Activated T-cell treated with anti-CD3 and anti-CD28 coated beads, Interleukin-2, amount 50 U/mL, for 72 hours (primary cell): ENCODE measurements at places on chromosomes 6 and 20.
A peak's percentile ranks its signal among the peaks of the same experiment; 100 is the strongest.

GRCh38 chr6:168124921-168125320 lies 45.9 kb upstream of the FRMD1 start:
- DNase-seq: no peak

GRCh38 chr6:71246596-71246995 lies 42.0 kb upstream of the OGFRL1 start:
- no peak for DNase-seq

- peak; percentile 33 for DNase-seq
Observed at GRCh38 chr6:166751051-166751595, 124.1 kb upstream of the RPS6KA2 start.

GRCh38 chr20:39676241-39676640 lies 714.1 kb downstream of the DHX35 start:
- DNase-seq: no peak

DNA sequence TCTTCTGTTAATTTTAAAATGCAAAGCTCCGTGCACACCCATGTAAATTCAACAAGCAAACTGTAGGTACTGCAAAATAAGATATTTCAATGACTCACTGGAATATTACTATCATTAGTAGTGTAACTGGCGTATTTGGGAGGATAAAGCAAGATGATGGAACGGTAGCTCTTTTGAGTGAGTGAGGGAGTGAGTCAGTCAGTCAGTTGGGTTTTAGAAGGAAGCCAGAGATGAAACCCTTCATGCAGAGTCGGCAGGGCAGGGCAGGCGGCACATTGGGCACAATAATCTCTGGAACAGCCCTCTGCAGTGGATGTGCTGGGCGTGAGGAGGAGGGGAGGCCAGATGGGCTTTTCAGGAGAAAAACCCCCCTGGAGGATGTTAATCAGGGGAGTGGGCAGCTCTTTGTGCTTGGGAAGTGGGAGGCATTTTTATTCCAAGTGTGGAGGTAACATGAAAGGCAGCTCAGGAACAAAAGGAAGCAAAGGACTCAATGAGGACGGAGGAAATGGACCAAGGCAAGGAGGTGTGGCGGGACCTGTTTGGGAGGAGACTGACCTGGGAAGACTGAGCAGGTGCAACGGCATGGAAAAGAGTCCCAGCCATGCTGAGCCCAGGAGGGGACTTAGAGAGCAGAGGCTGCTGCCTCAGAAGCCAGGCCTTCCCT lies 171.2 kb downstream of the ZDHHC14 start:
- DNase-seq: no peak

DNA sequence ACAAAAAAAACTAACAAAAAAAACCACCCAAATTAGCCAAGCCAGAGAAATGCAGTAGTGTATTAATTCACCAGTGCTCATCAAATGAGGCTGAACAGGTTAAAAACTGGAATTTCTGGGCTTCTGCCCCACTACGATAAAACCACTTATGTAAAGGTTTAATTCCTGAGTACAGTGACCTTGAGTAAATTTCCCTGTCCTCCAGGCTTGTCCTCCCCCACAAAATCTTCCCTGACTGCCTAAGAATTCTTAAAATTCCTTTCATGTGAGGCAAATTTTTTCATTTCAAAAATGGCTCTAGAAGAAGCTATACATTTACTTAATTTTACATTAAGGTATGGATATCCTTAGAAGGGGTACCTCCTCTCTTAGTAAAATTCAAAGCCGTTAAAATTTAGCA lies 80.1 kb upstream of the ID4 start:
- DNase-seq: no peak

GRCh38 chr6:119541132-119541905 lies 191.8 kb upstream of the MAN1A1 start:
- no peak for DNase-seq

GRCh38 chr6:83199863-83200225 lies 6.7 kb downstream of the RWDD2A start:
- no peak for DNase-seq

DNA sequence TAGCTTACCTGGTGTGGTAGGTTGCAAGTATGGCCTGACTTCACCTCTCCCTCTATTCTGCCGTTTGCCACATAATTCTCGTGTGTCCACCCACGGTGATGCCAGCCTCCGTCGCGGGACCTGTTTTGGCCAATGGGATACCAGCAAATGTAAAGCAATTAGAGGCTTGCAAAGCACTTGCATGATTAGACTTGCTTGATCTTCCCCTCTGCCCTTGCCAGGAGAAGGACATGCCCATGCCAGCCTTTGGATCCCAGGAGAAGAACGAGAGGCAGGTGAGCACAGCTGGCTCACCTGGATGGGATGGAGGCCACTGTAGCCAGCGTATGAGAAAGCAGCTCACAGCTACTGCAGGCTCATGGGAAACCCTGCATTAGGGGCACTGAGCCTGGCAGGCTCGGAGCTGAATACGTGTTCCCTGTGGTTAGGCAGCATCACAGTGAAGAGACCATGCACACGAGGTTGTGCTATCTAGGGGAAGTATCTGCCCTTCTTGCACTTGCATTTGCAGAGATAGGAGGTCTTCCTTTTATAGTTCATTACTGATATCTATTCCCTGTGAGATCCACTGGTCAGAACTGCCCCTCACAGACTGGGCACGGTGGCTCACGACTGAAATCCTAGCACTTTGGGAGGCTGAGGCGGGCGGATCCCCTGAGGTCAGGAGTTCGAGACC lies 62.4 kb downstream of the TMEM242 start:
- DNase-seq: no peak

- DNase-seq: no peak
Observed at GRCh38 chr20:63080811-63081210, 74.0 kb upstream of the BHLHE23 start.

GRCh38 chr6:143139239-143139784 lies 78.6 kb downstream of the AIG1 start:
- DNase-seq: no peak

DNA sequence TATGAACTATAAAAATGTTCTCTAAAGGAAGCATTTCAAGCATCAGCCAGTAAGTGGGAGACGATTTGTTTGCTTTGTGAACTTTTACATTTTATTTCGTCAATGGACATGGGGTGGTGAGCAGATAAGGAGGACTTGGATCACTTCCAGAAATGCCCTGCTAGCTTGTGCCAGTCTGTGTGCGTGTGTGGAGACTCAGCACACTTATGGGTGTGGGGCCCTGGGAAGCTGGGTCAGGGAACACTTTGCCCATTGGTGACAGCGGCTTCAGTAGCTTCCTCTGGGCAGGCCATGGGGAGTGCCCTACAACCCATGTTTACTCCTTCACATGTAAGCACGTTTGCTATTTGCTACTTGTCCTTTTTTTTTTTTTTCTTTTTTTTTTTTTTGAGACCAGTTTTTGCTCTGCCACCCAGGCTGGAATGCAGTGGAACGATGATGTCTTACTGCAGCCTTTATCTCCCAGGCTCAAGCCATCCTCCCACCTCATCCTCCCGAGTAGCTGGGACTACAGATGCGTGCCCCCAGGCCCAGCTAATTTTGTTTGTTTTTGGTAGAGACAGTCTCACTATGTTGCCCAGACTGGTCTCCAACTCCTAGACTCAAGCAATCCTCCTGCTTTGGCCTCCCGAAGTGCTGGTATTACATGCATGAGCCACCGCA lies 24.2 kb downstream of the PRDM1 start:
- no peak for DNase-seq

DNA sequence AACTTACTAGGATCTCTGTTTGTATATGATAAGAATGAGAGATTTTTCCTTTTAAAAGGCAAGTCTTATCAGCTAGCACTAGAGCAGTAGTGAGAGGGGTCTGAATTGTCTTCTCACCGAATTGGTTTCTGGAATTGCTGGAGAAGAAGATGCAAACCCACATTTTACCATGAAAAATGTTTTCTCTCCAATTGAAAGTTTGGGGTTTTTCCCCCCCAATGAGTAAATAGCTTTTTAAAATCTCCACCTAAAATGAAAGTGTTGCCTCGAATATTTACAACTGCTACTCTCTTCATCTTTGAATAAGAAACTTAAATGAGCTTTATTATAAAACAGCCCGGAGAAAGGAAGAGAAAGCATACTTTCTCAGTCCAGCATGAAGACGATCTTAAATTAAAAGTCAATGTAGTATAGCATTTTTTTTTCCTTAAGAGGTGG lies 1.8 kb downstream of the TCF21 start:
- DNase-seq: no peak

DNA sequence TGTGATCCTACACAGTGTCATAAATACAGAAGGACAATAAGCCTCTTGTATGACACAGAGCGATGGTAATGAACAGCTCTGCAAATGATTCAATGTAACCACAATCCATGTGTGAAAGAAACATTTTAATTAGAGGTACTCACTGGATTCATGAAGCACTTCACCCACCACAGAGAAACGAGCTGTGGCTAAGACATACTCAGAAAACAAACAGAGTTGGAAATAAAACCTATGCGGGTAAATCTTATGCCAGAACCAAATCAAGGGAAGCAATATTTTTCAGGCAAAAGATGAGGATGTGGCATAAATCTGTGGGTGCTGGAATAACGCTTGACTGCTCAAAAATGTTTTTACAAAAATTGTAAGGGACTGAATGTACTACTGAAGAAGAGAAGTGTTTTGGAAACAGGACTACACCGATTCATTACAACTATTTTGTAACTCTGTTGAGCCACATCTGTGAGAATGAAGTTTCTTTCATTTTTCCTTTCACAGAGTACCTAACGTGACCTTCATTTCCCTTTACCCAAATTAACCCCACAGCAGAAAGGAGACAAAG lies 112.1 kb downstream of the WDR27 start:
- peak; percentile 12 for DNase-seq

DNA sequence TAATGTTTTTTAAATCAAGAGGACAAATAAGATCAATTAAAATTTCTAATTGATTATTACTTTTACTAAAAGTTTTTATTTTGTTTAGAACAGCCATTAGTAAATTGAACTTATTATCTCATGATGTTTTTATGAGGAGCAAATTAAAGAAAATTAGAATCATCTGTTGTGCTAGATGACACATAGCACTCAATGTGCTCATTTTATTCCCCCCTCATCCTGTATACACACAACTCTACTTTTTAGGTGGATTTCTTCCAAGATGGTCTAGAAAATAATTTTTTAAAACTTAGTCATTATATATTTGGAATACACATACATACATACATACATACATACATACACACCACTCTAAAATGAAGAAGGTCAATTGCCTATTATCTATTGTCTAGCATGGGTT lies 29.3 kb upstream of the TSPYL1 start:
- no peak for DNase-seq

DNA sequence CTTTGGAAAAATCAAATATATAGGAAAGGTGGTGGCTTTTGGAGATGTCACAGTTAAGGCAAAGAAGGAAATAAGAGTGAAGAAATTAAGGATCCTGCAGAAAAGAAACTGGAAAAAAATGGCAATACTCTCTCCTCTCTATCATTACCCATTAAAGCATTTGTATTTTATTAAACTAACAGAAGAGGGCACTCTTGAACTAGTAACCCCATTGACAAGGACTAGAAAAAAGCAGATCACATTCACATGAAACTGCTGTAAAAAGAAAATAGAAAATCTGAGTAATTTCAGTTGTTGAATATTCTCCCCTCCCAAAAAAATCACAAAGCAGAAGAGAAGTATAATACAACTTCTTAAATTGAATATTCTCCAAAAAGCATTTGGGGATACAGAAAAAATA lies 104.1 kb upstream of the SLC35B3 start:
- no peak for DNase-seq

GRCh38 chr6:166365806-166366205 lies 16.9 kb downstream of the MPC1 start:
- no peak for DNase-seq

DNA sequence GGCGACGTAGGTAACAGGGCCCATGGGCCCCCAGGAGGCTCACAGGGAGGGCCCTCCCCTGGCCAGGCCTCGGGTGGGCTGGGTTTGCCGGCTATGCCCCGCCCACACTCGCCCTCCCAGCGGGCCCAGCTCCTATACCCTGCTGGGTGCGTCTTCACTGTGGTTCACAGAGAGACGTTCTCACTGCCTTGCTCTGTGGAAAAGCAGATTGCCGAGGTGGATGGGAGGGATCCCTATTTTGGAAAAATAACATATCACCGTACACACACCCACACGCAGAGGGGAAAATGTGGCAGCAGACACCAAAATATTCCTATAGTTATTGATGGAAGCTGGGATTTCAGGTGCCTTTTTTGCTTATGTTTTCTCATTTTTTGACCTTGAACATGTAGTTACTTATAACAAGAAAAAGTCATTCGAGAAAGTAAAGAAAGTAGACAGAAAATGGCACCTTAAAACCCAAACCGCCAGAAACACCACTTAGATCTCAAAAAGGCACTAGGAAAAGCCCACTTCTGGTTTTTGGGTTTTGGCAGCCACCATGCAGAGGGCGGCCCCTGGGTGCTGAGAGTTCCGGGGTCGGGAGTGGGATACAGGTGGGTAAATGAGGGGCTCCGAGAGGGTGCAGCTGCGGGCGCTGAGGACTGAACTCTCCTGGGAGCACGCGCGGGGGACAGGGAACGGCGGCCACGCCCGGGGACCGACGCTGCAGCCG lies 49.4 kb downstream of the TMEM242 start:
- DNase-seq: peak; percentile 78

DNA sequence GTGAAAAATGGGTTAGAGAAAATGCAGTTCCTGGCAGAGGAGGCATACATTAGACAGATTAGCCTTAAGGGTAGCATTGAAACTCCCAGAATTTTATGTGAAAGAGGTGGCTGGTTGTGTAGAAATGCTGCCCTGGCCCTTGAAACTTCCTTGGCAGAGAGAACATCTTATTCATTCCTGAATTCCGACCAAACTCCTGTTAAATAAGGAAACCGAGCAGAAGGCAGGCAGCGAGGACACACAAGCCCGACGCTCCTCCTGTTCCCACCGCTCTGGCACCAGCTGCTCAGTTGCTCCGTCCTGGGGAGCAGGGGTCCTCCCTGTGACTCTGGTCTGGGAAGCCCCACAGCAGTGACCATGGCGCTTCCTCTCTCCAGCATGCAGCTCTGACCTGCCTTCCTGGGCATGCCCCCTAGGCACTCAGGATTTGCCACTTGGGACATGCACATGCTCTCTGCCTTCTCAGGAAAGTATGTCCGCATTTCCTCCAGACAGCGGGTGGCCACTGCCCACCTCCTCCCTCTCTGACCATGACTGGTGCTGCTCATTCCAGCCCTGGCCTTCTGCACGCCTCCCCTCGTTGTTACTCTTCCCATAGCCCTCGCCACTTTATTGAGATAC lies 35.2 kb upstream of the CLDN20 start:
- DNase-seq: no peak

- DNase-seq: no peak
Observed at GRCh38 chr6:51060262-51060762, 241.6 kb downstream of the TFAP2B start.
